Activated CD4-positive, alpha-beta T cell treated with anti-CD3 and anti-CD28 coated beads, Interleukin-2, amount 50 U/mL, for 4 hours (primary cell): ENCODE measurements at places on chromosomes 11 and 22.

GRCh38 chr11:121670805-121671282 lies 218.1 kb upstream of the SORL1-AS1 start:
- DNase-seq: no peak

GRCh38 chr11:71774603-71775222 lies 58.3 kb upstream of the DEFB108B start:
- no peak for DNase-seq

DNA sequence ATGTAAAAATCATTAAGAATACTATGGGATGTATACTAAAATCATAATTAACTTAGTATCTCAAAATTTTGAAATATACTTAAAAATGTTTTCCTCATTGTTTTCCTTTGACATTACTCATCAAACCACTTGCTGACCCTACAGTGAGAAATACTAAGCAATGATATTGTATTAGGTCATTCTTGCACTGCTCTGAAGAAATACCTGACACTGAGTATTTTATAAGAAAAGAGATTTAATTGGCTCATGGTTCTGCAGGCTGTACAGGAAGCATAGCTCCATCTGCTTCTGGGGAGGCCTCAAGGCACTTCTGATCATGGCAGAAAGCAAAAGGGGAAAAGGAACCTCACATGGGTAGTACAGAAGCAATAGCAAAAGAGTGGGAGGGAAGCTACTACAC lies 950.9 kb upstream of the CHORDC1 start:
- DNase-seq: no peak

GRCh38 chr22:35489239-35489638 lies 51.4 kb upstream of the RASD2 start:
- DNase-seq: no peak

- DNase-seq: no peak
These were observed 65.6 kb downstream of the IMMP1L start for GRCh38 chr11:31443802-31444201.

DNA sequence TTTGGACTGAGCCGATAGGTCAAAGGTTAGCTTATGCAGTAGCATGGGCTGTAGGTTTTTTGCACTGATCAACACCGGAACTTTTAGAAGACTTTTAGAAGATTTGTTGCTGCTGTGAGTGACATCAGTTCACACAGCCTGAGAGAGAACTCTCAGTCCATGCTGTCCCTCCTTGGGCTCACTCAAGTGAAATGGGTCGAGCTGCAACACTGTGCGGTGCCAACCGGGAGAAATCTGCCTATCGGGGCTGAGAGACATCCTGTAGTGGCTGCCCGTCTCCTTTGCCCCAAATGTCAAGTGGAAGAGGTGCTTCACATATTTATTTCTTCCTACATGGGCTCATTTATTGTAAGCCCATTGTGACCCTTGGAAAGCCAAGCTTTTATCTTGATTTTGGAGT lies 170.2 kb downstream of the LDLRAD3 start:
- no peak for DNase-seq

GRCh38 chr11:60332846-60333245 lies 5.8 kb downstream of the MS4A6E start:
- no peak for DNase-seq

GRCh38 chr22:32994041-32994830 lies 63.9 kb downstream of the SYN3 start:
- no peak for DNase-seq

- no peak for DNase-seq
These were observed 39.1 kb downstream of the B3GAT1 start for GRCh38 chr11:134372961-134373360.

DNA sequence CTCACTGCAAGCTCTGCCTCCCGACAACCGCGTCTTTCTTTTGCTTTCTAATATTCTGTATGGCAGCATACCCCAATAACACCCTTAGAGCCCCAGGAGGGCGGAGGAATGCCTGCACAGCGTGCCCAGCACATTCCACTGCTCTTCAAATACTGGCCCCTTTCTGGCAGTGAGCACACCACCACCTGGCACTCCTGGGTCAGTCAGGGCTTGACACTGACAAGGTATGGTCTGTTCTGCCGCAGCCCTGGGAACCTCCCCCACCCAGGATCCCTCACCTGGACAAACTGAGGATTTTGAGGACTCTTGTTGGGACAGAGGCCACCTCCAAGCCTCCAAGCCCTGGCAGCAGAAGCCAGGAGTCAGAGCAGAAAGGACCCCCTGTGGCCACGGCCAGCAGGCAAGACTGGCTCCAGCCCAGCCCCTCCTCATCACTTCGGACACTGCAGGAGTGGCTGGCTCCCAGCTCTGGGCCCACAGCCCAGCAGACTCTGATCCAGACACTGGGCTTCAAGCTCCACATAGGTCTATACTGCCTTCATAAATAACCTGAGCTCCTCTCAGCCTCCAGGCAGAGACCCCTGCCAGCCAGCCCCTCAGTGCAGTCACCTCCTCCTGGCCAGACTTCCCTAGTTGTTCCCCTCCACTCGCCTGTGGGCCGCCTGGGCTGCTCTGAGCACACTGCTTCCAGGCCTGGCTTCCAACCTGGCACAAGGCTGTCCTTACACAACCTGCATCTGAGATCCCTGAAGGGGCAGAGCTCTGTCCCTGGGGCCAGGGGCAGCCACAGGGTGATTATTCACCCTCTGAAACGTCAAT lies 14.5 kb downstream of the CARS1 start:
- no peak for DNase-seq

- DNase-seq: no peak
These were observed 725 bp downstream of the ARHGAP42 start for GRCh38 chr11:100687630-100688395.

DNA sequence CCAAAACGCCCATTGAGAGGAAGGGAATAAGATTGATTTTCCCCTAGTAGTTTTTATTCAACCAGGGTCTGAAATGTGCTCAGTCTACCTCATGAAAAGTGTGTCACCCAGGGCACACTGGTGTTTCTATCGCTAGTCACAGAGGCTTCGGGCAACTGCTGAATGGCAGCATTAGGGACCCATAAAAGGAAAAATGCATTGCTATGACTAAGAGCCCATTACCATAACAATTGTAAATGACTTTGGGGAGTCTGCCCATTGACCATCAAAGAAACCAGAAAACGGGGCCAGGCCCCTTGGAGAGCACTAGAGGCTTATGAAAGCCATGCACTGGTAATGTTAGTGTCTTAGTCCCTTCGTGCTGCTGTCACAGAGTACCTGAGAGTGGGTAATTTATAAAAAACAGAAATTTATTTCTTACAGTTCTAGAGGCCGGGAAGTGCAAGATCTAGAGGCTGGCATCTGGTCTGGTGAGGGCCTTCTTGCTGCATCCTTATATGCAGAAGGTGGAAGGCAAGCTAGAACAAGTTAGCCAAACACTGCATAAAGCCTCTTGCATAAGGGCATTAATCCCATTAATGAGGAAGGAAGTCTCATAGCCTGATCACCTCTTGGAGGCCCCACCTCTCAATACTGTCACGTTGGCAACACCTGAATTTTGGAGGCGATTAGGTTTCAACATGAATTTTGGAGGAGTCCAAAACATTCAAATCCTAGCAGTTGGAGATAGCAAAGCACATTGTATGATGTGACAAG lies 306.7 kb downstream of the ST3GAL4 start:
- no peak for DNase-seq

DNA sequence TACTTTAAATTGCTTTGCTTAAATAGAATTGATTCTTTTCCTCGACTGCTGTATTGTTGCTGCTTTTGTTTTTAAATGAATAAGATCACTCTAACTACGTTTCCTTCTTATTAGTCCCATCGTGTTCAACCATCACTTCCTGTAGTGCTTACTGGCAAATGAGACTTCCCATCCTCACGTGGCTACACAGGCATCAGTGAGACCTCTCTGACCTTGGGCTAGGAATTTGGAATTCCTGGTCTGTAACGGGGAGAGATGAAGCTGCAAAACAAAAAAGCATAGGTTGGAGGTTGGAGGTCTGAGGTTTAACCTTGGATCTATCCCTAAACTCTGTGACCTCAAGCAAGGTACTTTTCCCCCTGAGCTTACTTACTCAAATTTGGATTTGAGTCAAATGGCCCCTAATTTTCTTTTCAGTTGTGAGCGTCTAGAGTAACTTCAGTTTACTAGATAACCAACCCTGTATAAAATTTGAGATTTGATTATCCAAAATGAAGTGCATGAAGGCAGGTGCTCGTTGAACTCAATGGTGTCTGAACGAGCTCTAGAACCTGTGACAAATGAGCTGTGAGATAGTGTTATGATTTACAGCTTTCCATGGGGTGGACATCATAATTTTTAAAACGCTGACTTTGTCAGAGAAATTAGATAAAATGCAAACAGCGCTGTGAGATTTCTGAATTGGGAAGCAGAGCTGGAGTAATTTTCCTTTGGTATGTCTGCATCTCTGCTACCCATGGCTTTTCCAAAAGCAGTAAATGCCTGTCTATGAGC lies 151.2 kb downstream of the DBX1 start:
- DNase-seq: no peak

GRCh38 chr22:36395915-36396314 lies 8.1 kb upstream of the MYH9 start:
- no peak for DNase-seq

DNA sequence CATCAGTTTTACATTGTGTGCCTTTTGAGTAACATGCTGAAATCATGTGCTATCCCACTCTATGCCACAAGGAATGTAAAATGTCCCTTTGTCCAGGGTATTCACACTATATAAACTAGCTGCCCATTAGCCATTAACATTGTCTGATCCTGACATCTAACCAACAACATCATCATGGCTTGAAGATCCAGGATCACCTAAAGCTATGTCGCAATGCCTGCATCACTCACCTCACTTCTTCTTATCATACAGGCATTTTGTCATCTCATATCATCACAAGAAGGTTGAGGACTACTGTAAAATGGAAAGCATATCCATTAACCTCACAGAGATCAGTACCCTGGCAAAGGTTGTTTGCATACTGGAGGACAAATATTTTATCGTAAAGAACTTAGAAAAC lies 742.3 kb downstream of the DLG2 start:
- DNase-seq: no peak

DNA sequence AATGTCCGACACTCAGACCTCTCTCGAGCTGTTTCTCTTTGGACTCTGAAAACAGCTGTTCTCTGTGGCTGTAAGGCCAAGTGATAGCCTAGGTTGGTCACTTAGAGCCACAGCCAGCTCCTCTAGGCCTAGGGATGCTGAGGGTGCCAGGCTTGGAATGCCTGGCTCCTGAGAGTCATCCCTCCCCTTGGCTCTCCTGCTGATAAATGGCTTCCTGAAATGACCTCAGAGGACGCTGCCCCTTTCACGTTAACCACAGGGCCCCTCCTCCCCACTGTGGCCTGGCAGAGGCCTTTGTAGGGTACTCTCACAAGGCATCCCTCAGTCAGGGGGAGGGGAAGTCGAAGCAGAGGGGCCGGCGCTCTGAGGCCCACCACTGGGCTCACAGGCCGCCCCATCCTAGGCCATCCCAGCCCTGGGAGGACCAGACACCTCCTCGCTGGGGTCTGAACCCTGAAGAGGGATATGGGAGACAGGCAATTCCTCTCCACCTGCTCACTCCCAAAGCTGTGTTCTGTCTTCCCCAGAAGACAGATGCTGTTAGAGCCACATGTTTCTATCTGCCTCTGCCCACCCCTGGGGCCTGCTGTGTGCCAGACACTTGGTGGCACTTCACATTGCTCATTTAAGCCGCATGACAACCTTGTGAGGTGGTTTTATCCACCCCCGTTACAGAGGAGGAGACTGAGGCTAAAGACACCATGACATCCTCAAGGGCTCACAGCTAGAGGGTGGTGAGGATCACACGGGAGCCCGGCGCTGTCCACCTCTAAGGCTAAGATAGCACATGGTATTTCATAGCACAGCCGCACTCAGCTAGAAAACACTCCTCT lies 50.9 kb downstream of the ARFGAP3 start:
- no peak for DNase-seq

- no peak for DNase-seq
These were observed 739 bp downstream of the CELSR1 start for GRCh38 chr22:46536537-46537224.

DNA sequence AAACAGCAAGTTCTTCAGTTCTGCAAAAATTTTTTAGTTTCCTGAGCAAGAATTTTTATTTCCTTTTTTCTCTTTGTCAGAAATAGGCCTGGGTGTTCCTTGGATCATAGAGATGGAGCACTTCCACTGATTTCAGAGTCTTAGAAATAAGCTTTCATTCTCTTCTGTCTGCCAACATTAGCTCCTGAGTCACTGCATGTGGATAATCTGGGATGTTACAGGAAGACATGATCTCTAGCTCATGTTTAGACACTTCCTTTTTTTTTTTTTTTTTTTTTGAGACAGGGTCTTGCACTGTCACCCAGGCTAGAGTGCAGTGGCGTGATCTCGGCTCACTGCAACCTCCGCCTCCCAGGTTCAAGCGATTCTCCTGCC lies 13.2 kb upstream of the TMEM218 start:
- no peak for DNase-seq

GRCh38 chr11:10654811-10655150 lies 38.8 kb downstream of the IRAG1 start:
- DNase-seq: no peak

DNA sequence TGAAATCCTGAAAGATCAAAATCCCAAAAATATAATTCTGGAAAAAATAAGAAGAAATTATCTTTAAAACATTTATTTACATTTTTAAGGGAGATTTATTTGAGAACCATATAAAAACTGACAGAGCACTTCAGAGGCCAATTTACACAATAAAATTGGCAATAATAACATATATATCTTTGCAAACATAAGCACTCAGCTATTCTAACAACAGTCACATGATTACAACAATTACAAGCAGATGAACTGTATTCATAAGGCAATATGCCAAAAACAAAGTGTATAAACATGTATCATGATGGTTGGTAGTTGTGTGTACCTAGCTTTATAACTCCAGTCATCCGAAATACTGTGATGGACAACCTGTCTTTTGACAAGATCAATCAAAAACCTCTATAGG lies 17.7 kb upstream of the RASSF10 start:
- no peak for DNase-seq

DNA sequence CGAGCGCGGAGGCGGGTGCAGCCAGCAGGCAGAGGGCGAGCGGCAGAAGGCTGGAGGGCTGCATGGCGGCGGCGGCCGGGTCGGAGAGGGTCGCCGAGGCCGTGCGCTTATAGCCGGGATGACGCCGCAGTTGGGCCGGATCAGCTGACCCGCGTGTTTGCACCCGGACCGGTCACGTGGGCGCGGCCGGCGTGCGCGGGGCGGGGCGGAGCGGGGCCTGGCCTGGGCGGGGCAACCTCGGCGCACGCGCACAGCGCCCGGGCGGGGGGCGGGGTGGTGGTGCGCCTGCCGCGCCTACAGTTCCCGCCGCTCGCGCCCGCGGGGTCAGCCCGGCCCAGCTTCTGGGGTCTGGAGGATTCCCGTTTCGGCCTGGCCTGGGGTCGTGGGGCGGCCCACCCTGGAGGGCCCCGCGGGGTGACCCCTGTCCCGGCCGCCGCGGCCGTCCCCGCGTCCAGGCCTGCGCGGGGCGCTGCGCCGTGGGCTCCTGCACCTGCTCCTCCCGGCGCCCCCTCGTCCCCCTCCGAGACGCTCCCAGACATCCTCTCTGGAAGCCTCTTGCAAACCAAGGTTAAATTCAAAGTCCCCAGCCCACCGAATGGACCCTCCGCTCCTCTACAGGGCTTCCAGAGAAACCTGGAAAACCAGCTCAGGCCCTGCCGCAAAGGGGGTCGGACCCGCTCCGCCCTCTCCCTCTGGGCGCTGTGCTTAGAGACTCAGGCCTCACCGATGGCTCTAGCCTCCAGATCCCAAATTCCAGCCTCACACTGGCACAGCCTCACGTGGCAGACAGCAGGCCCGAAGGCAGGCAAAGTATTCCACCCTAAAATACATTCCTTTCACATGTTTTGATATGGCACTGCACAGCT lies at the start of gene CTSD:
Gene CTSD, minus strand, starts transcription at position 132 of the 866 bp plus-strand sequence. Its CDS starts 68 bp downstream, at position 64.
- peak; percentile 76 for DNase-seq
